ENCODE measurements at places on chromosomes 11 and 22. TPM values are rescaled to one million over a fixed set of nuclear protein-coding genes. Genes with fewer than 3 reads are reported as not detected.

PLAAT2 gene
- total RNA-seq = not detected

TCN1 gene
- 0.44 TPM for total RNA-seq

APOA4 gene
- total RNA-seq = not detected

OSBPL5 gene
- total RNA-seq = 12.4 TPM

POU2AF1 gene
- 0.21 TPM for total RNA-seq

XKR3 gene
- total RNA-seq = not detected

DTX4 gene
- total RNA-seq = 2.7 TPM

C11orf65 gene
- total RNA-seq = 0.64 TPM

MAP6 gene
- 0.14 TPM for total RNA-seq

TRIM64 gene
- total RNA-seq = not detected

ESAM gene
- 20.1 TPM for total RNA-seq

OR4C3 gene
- not detected for total RNA-seq

SIRT3 gene
- total RNA-seq = 17.5 TPM

CCDC81 gene
- total RNA-seq = 0.52 TPM

OR10A6 gene
- total RNA-seq = not detected

OR8B4 gene
- total RNA-seq = not detected

OR4A16 gene
- total RNA-seq = not detected

TP53AIP1 gene
- 0.07 TPM for total RNA-seq

PTPN5 gene
- 0.64 TPM for total RNA-seq

JRKL gene
- 4.2 TPM for total RNA-seq

ANGPTL5 gene
- 0.15 TPM for total RNA-seq

IGLL5 gene
- not detected for total RNA-seq

DEFB131B gene
- total RNA-seq = not detected

SCUBE2 gene
- 1.2 TPM for total RNA-seq

LRRC32 gene
- 26.1 TPM for total RNA-seq

NXPE2 gene
- total RNA-seq = 0.15 TPM

SUSD2 gene
- total RNA-seq = 1.6 TPM

GVQW3 gene
- 0.62 TPM for total RNA-seq

RIBC2 gene
- not detected for total RNA-seq

ABTB2 gene
- 21.5 TPM for total RNA-seq

C11orf87 gene
- total RNA-seq = not detected

NCF4 gene
- 4.3 TPM for total RNA-seq

RNF169 gene
- 15.3 TPM for total RNA-seq
